ENCODE measurements at places on chromosomes 13 and 19.
A peak's percentile ranks its signal among the peaks of the same experiment; 100 is the strongest.

DNA sequence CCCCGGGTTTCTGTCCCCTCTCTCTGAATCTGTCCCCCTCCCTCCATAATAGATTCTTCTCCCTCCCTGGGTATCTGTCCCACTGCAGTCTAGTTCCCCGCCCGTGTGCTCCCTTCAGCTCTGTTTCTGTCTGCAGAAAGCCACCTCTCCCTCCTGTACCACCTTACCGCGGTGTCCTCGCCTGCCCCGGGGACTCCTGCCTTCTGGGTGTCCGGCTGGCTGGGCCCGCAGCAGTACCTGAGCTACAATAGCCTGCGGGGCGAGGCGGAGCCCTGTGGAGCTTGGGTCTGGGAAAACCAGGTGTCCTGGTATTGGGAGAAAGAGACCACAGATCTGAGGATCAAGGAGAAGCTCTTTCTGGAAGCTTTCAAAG lies 1.3 kb downstream of the FCGRT start:
- no peak for DNase-seq

- peak; percentile 16 for DNase-seq
Measured at GRCh38 chr13:30382836-30383525, 39.3 kb upstream of the UBE2L5 start.

- DNase-seq, result peak; percentile 49
Measured at GRCh38 chr19:54297759-54298305, 15.1 kb downstream of the LILRA5 start.

- DNase-seq, result no peak
Measured at GRCh38 chr19:37056776-37057175, 21.5 kb upstream of the ZNF420 start.

GRCh38 chr13:98495627-98496478 lies 81.1 kb downstream of the STK24 start:
- DNase-seq, result no peak

DNA sequence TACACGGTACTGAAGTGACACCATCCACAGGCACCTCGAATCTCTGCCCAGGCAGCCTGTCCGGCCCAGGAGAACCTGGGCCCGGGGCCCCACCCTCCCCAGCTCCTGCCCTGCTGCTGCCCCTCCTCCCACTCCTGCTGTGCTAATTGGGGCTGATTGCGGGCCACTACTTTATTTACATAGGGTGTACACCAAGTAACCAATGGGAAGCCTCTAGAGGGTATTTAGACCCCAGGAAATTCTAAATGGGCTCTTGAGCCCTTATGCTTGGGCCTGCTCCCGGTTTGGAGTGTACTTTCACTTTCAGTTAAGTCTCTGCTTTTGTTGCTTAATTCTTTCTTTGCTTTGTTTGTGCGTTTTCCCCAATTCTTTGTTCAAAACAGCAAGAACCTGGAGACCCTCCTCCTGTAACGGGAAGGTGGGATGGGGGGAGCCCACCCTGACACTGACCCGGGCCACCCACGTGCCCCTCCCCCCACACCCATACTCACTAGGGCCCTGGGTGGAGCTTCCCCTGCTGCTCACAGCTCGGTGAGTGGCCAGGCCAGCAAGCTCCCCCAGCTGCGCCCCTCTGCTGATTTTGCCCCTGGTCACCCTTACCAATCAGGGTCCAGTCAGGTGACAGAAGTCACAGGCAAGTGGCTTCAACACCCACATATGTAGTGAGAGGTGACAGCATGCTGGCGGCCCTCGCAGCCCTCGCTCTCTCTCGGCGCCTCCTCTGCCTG lies 9.4 kb downstream of the SCGB2B2 start:
- DNase-seq, result no peak

GRCh38 chr19:5484398-5485285 lies 29.4 kb downstream of the ZNRF4 start:
- DNase-seq, result no peak

GRCh38 chr13:51136276-51136980 lies 25.4 kb upstream of the C13orf42 start:
- DNase-seq, result no peak

DNA sequence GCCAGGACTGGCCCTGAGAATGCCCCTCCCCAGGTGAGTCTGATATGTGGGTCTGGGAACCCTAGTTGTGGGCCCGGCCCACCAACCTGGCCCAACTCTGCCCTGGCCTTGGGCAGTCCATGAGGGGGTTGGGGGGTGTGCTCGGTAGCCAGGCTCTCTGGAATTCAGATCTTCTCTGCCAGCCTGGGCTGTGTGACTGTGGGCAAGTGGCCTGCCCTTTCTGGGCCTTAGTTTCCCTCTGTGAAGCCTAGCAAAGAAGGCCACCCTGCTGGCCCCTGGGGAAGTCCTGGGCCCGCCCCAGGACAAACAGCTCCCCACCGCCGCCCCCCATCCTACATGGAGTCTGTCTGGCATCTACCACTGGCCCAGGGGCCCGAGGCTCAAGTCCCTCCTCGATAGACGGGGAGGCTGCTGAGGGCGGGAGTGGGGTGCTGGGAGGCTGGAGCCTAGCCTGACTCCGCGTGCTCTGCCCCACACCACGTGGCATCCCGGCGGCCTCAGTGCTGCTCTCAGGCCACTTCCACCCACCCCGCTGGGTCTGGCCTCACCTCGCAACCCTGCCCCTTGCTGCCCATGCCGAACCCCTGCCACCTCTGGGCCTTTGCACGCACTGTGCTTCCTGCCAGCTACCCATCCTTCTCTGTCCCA lies 8.3 kb upstream of the TBXA2R start:
- no peak for DNase-seq

DNA sequence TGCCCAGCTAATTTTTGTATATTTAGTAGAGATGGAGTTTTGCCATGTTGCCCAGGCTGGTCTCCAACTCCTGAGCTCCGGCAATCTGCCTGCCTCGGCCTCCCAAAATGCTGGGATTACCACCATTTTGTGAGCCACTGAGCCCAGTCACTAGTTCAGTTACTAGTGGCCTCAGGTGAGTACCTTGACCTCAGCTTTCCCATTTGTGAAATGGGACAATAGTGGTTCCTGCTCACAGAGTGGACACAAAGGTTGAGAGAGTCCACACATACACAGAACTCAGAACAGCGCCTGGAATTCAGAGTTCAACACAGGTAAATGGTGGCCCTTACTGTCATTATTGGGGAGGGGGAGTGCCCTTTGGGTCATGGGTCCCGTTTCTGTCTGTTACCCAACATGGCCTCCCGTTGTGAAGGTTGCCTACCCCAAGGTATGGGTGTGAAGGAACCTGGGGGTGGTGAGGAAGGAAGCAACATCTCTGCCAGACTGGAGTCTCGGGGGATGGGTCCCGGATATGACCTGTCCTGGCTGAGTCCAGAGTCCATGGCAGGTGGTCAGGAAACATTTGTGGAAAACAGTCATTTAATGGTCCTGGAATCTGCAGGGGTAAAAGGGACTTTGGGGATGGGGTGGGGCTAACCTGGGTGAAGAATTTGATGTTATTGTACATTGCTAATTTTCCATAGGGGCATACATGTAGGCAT lies 11.7 kb upstream of the IRGC start:
- no peak for DNase-seq

- DNase-seq, result no peak
Measured at GRCh38 chr19:34851277-34851804, 75.4 kb upstream of the ZNF30 start.

DNA sequence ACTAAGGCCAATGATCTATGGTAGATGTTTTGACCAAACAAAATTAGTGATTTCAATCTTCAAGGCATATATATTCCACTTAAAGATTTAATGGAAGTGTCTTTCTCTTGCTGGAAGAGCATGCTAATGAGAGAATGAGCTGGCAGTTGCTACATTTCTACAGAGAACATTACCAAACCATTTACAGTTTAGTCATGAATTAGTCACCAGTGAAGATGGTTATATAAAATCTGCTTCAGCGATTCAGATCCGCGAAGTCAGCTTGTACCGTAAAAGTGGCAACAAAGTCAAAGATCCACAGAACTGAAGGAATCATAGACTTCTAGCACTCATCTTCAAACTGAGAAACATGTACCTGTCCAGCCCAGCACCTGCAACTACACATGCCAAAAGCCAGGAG lies 156.3 kb downstream of the SLITRK5 start:
- DNase-seq, result no peak

DNA sequence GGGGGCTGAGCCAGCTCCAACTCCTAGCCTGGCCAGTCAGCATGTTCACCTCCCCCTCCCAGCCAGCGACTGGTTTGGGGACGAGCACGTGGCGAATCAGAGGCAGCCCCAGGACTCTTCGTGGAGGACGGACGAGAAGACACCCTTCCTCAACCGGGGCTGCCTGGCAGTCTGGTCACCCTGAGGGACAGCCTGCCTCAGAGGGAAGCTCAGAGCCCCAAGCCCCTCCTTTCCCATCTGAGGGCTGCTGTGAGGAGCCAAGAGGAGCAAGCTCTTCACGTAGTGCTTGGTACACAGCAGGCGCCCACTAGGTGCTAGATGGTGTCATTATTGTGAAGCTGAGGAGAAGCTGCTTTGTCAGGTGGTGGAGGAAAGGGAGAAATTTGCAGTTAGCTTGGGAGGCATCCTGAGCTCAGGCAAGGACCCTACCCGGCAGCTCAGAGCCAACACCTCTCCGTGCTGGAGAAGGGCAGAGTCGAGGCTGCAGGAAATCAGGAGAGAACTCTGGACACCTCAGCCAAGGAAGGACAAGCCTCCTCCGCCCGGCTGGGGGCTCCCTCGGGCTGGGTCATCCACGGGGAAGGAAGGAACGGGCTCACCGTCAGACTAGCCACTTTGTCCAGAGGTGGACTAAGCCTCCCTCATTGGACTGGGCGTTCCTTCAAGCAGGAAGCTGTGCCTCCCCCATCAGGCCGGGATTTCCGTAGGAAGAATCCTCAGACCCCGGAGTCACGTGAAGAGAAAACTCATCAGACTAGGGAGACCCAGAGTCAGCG lies 14.9 kb upstream of the C2CD4C start:
- no peak for DNase-seq

GRCh38 chr13:110001670-110002275 lies 215.4 kb upstream of the IRS2 start:
- no peak for DNase-seq

GRCh38 chr13:34587576-34587975 lies 354.5 kb upstream of the NBEA start:
- DNase-seq, result no peak

DNA sequence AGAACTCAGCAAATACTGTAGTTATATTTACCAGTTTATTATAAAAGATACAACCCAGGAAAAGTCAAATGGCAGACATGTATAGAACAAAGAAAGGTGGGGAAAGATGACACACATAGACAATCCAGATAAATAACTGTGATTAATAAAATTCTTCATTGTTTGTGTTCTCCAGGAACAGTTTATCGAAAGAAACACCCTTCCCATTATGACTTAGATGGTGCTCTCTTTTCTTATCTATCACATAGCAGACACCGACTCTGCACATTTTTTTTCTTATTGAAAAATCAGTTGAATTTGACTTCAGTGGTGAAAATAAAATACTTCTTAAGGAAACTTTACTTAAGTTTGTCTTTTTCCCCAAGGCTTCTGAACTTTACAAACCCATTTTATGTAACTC lies 6.2 kb downstream of the ZNF708 start:
- no peak for DNase-seq

DNA sequence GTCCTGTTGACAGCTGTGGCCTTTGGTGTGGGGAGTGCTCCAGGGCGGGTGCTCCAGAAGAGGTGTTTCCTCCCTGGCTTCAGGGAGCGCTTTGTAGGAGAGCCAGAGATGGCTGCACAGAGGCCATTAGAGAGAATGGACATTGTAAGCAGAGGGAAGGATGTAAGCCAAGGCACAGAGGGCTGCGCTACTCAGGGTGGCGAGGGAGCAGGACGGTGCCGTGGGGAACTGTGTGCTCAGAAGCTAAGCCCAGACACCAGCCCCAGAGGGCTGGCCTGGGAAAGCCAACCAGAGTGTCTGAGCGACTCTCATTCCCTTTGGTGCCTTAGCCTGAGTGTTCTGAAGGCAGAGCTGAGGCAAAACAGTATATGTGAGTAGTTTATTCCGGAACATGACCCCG lies 92.2 kb downstream of the TSHZ3 start:
- no peak for DNase-seq

DNA sequence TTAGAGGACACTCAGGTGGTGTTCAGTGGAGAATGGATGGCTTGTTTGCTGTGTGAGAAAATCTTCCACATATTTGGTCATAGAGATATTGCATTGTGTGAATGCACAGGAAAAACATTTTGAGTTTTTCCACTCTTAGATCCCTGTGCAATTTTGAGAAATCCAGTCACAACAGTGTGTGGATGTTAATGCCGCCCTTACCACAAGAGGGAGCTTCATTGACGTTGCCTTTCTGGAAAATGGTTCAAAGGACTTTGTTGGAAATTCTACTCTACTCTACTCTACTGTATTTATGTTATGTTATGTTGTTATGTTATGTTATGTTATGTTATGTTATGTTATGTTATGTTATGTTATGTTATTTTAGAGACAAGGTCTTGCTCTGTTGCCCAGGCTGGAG lies 13.4 kb downstream of the ZNF20 start:
- peak; percentile 37 for DNase-seq

GRCh38 chr13:41641961-41642360 lies 184.6 kb downstream of the RGCC start:
- no peak for DNase-seq

DNA sequence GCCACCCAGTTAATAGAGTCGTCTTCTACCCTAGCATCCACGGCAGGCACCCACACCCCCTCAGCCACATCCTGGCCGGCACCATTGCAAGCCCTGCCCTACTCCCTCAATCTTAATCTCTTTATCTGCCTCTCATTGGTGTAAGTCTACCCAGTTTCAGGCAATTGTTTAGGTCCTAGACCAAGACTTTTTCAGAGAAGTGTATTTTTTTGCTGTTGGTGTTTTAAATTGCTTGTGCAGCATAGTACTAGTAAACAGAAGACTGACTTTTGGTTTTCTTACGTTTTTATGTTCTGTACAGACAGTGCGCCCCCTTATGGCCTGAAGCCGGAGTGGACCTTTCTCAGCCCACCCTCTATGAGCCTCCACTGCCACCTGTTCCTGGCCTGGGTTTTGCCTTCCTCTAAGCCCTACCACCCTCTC lies 2.3 kb upstream of the LCP1 start:
- peak; percentile 88 for DNase-seq

DNA sequence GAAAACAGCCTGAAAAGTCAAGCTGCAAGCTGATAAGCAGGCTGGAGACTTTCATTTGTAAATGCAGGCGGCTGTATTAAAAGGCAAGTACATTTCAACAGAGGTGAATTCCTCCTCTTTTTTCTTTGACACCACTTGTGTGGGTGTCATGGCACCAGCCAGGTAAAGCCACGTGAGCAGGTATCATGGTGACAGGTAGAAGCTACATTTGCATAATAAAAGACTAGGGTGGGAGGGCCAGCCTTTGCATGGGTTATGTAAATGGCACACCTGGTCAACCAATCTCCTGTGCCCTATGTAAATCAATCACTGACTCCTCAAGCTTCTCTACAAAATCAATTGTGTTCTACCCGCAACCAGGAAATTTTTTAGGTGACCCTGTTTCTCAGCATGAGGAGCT lies 68.2 kb downstream of the ZNF100 start:
- DNase-seq, result no peak

DNA sequence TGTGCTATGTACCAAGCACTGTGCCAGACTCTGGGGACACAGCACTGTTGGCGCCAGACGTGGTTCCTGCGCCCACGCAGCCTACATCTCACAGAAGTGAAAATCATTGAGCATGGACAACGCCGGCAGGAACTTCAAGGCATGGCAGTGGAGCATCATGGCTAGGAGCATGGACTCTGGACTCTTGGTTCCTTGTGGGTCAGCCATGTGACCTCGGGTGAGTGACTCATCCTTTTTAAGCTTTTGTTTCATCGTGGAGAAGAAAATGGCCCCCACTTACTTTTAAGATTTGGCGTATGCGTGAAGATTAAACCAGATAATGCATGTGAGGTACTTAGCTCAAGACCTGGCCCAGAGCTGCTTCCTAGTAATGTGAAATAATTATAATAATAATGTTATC lies 988.5 kb downstream of the UQCRFS1 start:
- DNase-seq, result no peak

GRCh38 chr13:47166336-47166735 lies 269.5 kb upstream of the HTR2A start:
- no peak for DNase-seq

All from B cell (primary cell).